NCI-H1417 treated with DMSO at 0.1 percent for 48 hours (cell line): ENCODE measurements at places on chromosomes 7 and 10.

DNA sequence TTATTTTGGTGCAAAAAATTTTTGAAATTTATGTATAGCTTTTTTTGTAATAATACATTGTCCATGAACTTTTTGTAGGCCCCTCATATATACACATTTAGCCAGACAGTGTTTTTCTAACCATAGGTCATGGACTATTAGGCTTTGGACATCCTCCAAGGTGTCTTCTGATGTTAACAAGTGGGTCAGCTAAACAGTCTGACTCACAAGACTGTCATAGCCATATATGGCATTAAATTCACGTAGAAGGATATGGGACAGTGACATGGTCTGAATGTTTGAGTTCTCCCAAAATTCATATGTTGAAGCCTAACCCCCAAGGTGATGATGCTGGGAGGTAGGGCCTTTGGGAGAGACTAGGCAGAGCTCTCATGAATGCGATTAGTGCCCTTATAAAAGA lies 14.0 kb upstream of the NUB1 start:
- no peak for DNase-seq

DNA sequence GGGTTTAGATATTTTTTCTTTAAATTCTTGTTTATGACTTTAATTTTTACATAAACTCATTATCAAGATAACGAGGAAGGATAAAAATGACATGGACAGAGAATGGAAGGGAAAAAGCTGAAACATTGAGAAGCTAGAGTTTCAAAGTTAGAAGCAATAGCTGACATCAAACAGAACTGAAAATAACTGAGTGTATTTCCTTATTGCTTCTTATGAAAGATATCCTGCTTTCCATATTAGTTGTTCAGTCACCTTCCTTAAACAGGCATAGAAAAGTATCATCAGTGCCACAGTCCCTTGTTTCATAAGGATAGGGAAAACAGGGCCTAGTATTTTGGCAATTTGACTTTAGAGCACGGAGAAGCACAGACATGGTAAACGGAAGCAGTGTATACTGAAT lies 460.5 kb upstream of the GHITM start:
- DNase-seq: no peak

DNA sequence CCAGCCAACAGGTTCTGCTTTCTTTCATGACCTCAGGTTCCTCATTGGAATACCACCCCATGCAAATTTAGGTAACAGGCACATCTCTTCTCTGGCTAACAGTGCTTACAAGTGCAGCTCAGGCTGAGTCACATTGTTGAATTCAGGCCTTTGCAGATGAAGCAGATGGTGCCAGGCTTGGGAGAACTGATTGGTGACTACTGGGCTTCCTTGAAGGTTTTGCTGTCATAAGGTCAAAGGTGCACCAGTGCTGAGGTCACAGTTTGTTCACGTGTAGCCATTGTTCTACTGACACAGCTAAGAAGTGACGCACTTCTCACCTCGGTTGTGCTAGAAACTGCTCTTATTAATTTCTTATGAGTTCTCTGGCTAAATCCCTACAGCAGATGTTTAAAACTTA lies 128.6 kb upstream of the BMPER start:
- no peak for DNase-seq

DNA sequence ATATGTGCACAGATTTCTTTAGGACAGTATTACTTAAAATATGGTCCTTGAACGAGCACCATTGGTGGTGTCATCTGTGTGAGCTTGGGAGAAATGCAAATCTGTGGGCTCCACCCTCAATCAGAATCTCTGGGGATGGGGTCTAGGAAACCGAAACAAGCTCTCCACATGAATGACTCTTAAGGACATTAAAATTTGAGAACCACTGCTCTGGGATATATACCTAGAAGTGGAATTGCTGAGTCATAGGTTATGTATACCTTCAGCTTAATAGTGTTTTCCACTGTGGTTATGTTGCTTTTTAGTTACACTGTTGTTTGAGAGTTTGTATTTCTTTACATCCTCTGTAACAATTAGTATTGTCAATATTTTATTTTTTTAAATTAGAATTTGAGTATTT lies 24.0 kb downstream of the ZNRF2 start:
- no peak for DNase-seq

- no peak for DNase-seq
Observed at GRCh38 chr7:133625046-133625445, 372.2 kb downstream of the EXOC4 start.

DNA sequence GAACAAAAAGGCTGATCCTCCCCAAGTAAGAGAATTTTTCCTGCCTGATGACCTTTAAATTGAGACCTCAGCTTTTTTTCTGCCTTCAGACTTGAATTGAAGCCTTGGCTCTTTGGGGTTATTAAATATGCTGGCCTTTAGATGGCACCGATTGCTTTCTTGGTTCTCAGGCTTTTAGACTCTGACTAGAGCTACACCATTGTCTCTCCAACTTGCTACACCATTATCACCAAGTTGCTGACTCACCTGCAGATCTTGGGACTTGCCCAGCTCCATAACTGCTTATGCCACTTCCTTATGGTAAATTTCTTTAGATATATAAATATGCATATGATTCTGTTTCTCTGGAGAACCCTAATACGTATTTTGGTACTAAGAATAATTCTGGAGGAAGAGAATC lies 3.1 kb upstream of the ABCA13 start:
- DNase-seq: no peak
